Foreskin keratinocyte (primary cell): ENCODE measurements at places on chromosomes 1 and 21.

DNA sequence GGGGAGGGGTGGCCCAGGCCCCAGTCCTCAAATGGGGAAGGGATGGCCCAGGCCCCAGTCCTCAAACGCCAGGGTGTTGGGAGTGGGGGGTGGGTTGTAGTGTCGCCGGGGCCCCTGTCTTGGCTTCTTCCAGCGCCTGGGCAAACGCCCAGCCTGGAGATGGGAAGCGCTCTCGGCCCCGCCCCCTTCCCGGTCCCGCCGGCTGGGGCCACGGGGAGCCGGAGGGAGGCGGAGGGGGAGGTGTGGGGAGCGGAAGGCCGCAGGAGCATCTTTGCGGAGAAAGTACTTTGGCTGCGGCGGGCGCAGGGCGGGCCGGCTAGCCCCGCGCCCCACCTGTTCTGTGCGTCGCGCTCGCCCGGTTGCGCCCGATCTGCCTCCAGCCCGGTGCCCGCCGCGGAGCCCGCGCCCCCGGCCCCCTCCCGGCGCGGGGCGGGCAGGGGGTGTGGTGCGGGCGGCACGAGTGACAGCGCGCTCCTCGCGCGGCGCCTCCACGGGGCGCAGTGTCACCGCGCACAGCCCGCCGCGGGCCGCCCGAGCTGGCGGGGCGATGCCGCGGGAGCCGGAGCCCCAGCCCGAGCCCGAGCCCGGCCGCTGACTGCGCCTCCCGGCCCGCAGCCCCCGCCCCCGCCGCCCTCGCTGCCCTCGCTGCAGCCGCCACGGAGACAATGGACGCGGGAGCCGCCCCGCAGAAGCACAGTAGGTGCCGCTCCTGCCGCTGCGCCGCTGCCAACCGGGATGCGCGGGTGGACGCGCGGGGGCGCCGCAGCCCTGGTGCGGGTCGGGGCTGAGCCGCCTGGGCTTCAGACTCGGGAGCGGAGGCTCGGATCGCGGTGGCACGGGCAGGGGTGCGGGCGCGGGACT is 31.1 kb upstream of the PEX10 start:
- no peak for DNase-seq

- peak; percentile 42 for DNase-seq
Observed at GRCh38 chr1:83033682-83034081, 965.2 kb downstream of the TTLL7 start.

DNA sequence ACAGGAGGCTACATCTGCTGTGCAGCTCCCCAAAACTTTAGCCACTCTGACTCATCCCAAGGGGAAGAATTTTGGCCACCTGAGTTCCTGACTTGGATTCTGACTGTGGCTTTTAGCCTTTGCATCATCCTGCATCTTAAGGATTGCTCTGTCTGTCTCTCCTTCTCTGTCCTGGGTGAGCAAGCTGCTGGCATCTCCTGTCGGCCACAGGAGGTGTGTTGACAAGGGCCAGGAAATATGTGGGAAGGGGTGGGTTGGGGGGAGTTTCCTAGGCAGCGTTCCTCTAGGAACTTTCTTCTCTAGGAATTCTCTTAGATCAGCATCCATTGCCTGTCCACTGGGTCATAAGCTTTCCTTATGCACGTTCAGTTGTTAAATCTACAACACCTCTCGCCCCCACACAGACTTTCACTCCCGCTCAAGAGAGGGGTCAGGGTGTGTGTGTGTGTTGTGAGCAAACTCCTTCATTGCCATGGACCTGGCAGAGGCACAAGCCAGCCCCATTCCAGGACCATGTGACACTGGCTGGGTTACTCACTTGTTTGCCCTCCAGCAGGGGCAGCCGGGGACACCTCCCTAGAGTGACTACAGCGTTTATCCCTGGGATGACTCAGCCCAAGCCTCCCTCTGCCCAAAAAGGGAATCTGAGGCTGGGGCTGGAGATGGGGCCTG is 145.0 kb upstream of the DUSP10 start:
- peak; percentile 87 for DNase-seq

DNA sequence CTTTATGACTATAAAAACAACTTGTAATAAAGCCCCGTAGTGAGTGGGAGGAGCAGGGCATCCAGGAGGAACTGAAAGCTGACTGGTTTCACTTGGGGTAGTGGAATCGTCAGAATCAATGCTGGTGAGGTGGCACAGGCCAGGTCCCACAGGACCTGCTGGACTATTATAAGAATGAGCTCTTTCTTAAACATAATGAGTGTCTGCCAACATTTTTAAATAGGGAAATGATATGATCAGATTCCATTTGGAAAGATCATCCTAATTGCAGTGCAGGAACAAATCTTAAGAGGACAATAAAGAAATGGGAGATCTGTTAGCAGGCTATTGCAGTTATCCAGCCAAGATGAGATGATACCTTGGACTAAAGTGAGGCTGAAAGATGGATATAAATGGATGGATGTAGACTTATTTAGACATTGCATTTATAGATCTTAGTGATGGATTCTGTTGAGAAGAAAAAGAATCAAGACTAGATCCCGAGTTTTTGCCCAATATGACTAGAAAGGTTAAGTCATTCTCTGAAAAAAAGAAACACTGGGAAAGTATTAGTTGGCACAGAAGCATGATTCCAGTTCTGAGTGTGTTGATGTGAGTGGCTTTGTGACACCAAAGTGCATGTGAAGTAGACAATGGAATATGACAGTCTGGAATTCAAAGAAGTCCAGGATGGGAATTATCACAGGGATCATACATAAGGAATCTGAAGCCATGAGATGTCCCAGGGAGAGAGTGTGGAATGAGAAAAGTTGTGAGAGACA is 153.3 kb upstream of the SGIP1 start:
- DNase-seq: no peak

DNA sequence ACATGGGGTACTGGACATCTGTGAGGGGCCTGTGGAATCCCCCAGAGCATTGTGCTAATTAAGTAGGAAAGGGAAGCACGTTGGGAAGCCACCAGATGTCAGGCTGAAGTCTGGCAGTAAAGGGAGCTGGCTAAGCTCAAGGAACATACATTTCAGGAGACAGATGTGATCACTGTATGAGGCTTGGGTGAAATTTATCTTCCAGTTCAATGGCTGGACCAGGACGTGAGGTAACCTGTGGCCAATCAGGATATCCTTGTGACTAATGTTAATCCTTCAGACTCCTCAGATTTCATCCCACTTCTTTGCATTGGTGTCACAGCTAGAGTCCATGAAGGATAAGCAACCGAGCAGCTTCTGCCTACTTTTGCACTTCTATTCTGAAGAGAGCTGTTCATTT is 110.2 kb upstream of the APP start:
- DNase-seq: no peak

DNA sequence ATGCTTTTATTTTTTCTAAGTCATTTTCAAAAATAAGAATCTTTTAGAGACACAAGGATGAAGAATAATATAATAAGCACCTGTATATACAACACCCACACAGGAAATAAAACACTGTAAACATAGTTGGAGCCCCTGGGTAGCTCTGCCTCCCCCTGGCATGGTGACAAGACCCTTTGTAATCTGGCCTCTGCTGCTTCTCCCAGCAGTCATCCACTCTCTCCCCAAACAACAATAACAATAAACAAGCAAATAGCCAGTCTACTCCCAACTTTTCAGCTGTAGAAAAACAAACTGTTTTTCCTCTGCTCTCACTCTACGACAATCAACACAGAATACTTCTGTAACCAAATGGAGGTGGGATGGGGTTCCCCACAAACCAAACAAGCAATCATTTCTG is 110.1 kb downstream of the CSMD2 start:
- DNase-seq: no peak

DNA sequence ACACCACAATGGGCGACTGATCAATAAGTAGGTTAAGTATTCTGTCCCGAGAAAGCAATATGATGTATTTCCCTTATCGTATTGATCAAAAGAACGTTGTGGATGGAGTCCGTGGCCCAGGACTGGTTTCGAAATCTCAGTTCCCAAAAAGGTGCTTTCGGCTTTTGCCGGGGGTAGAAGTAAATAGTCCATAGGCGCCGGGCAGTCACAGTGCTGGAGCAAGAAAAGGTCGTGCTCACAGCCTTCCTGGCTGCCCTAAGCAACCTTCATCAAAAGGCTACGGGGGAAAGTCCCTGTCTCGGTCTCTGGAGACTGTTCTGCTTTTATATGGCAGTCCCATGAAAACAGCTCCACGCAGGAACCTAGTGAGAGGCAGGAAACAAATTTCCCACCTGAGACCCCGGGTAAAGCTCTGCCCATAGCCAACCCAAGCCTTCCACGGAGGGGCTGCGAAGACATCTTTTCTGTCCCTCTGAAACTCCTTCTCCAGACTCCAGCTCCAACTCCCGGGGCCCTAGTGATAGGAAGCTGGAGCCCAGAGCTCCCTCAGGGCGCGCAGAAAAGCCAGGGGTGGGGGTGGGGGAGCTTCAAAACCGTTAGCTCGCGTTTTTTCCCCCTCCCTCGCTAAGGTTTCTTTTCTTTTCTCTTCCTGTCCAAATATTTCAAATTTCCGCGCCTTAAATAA is 7.0 kb downstream of the CDKN2C start:
- DNase-seq: no peak

GRCh38 chr1:91891454-91891853 is 5.5 kb upstream of the TGFBR3 start:
- DNase-seq: no peak

GRCh38 chr21:25425156-25425555 is 182.1 kb downstream of the MRPL39 start:
- DNase-seq: no peak

GRCh38 chr1:240464099-240464498 is 147.9 kb downstream of the GREM2 start:
- DNase-seq: no peak

- peak; percentile 15 for DNase-seq
Observed at GRCh38 chr1:162319493-162320175, 57.0 kb downstream of the SPATA46 start.

GRCh38 chr1:22452481-22452957 is 868 bp downstream of the ZBTB40 start:
- peak; percentile 49 for DNase-seq

DNA sequence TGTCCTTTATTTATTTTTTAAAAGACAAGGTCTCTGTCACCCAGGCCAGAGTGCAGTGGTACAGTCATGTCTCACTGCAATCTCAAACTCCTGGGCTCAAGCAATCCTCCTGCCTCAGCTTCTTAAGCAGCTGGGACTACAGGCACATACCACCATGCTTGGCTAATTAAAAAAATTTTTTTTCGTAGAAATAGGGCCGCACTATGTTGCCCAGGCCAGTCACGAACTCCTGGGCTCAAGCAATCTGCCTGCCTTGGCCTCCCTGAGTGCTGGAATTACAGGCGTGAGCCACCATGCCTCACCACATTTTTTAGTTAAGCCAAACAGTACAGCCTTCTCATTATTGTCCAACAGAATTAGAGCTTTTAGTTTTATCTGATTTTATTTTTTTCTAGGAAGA is 7.4 kb upstream of the ADAR start:
- no peak for DNase-seq

DNA sequence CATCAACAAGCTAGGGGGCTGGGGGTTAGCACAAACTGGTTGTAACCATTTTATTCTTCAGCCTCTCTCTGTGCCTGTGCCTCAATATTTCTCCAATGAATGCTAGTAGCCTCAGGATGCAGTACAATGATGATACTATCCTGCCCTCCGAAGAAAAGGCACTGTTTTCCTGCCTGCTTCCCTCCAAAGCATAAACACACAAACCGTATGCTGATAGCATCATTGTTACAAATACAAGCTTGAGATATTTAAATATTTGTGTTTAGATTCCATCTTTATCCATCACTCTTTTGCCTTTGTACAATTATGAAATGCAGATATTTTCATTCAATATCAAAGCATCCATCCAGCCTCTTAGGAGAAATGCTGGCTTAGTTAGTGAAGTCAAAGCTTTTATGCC is 404.8 kb downstream of the DUSP10 start:
- DNase-seq: no peak

DNA sequence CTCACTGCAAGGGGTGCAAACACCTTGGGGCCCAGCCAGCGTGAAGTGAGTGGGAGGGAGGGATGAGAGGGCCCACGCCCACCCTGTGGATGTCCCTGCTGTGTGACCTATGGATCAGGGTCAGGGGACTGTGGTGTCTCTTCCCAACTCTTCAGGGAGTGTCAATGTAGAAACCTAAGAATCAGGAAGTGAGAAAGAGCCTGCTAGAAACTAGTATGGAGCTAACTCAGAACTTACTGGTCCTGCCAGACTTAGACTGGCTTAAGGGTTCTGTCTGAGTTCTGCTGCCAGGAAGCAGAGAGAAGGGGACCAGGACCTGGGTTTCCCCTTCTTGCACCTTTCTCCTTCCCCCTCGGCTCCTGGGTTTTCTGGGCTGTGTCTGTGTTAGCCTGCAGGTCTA is 1.8 kb upstream of the IL10 start:
- DNase-seq: no peak

DNA sequence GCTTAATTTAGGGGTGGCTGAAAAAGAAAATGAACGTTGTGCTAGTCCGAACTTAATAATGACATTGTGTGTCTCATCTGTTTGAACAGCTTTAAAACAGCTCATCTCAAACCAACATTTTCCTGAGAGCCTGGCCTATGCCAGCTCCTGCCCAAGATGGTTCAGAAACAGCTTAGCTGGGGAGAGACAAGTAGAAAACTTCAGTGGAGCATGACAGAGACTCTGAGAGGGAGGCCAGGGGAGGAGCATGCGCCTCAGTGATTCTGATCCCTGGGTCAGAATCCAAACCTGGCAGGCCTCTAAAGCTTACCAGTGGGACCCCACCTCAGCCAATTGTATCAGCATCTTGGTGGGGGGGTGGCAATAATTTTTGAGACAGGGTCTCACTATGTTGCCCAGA is 99.3 kb downstream of the TAS1R2 start:
- no peak for DNase-seq

- no peak for DNase-seq
Observed at GRCh38 chr21:38273745-38274542, 17.2 kb downstream of the KCNJ15 start.

GRCh38 chr1:7187112-7187493 is 401.8 kb downstream of the CAMTA1 start:
- no peak for DNase-seq

- no peak for DNase-seq
Observed at GRCh38 chr1:8494681-8495080, 176.8 kb downstream of the SLC45A1 start.

DNA sequence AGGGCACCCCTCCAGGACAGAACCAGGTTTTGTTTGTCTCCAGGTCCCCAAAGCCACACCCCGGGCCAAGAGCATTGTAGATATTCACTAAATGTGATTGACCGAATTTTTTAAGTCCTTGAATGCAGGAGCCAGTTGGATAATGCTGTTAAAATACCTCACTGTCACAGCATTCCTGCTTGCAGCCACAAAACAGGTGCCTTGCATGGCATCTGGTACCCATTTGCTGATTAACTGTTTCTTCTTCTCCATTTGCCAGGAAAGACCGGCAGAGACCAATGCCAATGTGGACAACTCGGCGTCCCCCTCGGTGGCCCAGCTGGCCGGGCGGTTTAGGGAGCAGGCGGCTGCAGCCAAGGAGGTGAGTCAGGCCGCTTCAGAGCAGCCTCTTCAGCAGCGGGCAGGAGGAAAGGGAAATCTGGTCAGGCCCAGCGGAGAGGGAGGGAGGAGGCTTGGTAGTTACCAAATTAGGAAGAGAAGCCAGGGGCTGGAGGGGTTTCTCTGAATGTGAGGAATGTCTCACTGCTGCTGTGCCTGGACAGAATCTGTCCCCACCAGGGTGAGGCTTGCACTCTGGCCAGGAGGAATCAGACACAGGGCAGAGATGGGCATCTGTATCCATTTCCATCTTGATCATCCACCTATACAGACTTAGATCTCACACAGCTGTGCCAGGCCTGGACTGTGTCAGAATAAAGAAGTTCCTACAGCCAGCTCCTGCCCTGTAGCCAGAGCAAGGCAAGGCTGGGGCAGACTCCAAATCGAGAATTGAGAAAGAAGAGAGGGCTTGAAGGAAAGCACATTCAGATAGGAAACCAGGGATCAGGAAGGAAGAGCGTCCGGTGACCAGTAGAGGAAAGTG is 37.9 kb upstream of the MPZL1 start:
- no peak for DNase-seq
